Stimulated activated CD8-positive, alpha-beta memory T cell treated with anti-CD3 and anti-CD28 coated beads, Interleukin-15, amount 100 ng/mL, for 24 hours (primary cell): ENCODE measurements at places on chromosomes 2 and 18.

- no peak for DNase-seq
Observed at GRCh38 chr18:79911344-79912270, 39.8 kb downstream of the SLC66A2 start.

GRCh38 chr2:178395941-178396570, 54.9 kb downstream of the PRKRA start:
- no peak for DNase-seq

DNA sequence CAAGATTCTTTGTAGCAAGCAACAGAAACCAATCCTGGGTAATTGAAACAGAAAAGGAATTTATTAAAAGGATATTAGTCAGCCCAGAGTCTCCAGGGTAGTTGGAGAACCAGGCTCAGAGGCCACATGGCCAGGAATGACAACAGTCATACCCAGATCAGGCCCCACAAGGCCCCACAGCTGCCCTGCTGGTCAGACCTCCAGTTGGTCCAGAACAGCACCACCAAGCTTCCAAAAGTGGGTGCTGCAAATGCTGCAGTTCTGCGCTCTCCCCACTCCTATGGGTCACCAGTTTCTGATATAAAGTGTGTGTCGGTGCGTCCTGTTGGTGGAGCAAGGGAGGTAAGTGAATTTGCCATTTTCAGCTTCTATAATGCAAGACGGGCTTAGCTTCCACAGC, 29.9 kb downstream of the KLHL29 start:
- no peak for DNase-seq

DNA sequence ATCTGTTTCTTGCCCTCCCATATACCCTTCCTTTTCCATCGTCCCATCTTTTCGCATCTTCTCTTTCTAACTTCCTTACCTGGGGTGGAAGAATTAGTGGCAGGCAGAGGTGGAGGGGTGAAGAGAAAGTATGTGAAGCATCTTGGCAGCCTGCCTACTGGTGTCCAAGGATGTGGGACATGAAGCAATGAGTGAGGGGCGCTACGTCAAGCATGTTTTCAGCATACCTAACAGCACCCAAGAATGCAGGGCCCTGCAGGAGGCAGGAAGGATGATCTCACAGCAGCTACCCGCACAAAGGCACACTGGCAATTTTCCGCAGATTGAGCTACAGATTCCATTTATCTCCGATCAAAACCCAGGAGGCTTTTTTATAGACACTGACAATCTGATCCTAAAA, 42.2 kb downstream of the METTL4 start:
- no peak for DNase-seq

GRCh38 chr2:181977661-181978350, 7.8 kb upstream of the PPP1R1C start:
- DNase-seq, result no peak

DNA sequence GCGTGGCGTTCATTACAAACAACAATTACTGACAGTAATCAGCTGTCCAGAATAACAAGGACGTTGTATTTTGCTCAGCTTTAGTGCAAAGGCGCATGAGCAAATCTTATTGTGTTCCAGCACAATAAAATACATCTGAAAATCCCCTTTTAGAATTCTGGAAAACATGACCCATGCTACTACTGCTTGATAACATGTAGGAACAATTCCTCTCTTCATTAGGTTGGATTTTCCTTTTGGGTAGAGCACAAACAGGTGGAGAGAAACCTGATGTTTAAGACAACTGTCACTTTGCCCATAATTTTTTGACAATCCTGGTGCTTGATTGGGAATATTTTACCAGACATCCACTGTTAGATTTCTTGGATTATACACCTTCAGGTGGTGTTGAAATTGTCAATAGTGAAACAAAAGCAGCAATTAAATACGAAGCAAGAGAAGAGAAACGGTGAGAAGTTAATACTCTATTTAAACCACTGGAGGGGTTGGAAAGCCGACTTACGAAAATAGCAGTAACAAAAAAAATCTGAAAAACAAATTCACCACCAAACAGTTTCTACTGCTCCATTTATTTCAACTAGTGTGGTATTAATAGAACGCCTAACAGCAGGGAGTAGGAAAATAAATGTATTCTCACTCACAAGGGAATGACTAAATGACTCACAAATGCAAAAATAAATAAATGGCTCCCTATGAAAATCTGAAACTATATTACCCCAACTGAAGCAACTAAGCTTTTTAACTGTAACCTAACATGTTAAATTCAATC, 102.7 kb downstream of the CPO start:
- no peak for DNase-seq

- DNase-seq, result no peak
Observed at GRCh38 chr2:29632018-29632417, 289.4 kb downstream of the ALK start.

GRCh38 chr2:233758849-233759248, 1.2 kb upstream of the UGT1A1 start:
- DNase-seq, result no peak

GRCh38 chr18:65659312-65659711, 91.5 kb upstream of the CDH7 start:
- DNase-seq, result no peak

DNA sequence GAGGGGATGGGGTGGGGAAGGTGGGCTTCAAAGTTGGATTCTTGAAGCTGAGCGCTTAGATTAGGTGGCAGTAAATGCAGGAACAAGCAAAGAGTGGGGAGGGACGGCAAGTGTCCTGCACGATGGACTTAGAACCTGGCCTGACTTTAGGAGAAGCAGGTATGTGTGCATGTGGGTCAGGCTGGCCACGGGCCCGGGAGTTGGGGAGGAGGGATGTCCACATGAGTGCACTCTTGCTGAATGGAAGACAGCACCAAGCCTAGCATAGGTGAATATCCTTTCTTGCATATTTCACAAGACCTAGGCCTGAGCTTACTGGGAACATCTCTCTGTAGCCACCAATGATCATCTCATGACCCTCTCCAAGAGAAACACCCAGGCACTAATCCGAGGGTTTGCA, 96.1 kb downstream of the DDX1 start:
- no peak for DNase-seq

GRCh38 chr2:217049422-217049821, 189.6 kb upstream of the TNP1 start:
- DNase-seq, result no peak

DNA sequence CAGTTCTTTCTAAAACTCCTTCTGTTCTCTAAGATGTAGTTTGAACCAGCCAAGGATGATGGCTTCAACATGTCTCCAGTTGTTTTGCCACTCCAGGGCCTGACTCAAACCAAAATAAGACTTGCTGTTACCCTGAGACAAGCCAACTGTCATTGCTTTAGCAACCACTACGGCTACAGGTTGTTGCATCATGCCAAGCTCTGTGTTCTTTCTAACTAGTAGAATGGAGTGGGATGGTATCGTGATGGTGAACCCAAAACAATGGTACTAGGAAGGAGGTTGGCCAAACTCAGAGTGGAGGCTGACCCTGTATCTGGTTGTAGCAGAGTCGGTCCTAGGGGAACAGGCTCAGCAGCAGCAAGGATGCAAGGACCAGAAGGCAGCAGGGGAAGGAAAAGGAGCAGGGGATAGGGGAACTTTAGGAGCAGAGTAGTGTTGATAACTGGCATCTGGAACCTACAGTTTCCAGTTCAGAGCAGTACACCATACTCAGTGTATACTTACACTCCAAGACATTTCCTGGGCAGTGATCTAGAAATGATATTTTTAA, 51.6 kb downstream of the PDK1 start:
- DNase-seq, result no peak

DNA sequence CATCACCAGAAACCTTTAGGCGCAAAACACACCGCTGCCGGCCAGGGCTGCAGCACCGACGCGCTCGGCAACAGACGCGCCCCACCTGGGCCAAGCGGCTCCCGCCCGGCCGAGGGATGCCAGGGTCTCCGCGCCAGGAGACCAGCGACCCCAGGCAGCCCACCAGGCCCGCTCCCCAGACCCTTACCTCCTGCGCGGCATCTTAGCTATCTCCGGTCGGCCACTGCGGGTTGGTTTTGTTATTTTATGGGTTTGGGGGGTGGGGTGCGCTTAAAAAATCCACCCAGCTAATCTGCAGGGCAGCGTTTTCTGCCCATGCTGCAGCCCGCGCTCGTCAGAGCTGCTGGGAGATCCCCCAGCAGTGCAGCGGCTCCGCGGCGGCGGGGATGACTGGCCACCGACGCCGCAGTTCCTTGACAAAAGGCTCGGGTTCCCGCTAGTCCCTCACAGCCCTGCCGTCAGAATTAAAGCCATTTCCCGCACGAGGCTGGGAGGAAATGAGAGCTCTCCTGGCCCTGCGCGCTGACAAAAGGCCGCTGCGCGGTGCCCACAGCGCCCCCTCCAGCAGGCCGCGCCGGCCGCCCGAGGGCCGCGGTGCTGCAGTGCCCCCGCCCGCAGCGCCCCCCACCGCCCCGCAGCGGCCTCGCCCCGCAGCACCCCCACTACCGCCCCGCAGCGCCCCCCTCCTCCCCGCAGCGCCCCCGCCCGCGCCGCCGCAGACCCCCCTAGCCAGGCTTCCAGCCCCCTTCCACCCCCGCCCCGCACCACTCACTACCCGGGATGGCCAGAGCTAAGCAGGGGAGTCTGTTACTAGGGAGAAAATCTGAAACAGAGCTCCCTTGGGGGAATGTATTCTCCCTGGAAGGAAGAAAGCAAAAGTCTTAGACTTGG, at the start of gene ADD2:
TSS of gene ADD2 (minus strand) at position 502 of the 891 bp plus-strand sequence. CDS start 61,792 bp downstream, outside the sequence.
- peak; percentile 15 for DNase-seq

GRCh38 chr2:35963824-35964223, 391.8 kb upstream of the CRIM1 start:
- no peak for DNase-seq

DNA sequence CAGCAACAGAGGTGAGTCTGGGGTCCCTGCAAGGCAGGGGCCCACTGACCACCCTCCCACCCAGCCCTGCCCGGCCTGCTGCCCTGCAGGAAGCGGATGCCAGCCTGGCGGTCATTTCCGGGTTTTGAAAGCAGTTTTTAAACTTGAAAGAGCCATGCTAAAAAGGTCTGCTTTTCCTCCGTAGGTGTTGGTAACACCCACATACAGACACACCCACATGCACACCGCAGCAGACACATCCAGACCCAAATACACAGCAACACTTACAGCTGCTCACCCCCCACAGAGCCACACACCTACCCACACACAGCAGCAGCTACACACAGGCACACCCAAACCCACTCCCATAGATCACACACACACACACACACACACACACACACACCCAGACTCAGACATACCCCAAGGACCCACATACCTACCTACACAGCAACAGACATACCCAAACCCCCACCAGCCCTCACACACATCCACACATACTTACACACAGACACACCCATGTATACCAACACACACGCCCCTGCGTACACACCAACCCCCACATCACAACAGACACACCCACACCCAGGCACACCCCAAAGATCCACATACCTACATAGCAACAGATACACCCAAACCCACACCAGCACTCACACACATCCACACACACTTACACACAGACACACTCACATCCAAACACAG, 7.6 kb downstream of the ZFP36L2 start:
- no peak for DNase-seq

DNA sequence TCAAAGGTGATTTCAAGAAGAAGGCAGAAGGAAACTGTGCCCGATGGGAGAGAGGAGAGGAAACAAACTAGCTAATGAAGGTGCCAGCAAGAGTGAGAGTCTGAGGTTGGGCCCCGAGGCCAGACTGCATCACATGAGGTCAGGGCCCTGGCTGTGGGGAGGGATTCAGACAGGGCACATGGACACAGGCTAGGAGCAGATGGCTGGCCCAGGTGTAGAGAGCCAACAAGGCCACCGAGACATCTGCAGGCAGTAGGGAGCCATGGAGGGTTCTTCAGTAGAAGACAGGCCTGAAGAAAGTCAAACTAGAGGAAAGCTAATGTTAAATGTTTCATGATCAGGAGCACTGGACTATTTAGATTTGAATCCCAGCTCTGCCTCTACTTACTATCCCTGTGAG, 755.0 kb upstream of the RAB6C start:
- no peak for DNase-seq

DNA sequence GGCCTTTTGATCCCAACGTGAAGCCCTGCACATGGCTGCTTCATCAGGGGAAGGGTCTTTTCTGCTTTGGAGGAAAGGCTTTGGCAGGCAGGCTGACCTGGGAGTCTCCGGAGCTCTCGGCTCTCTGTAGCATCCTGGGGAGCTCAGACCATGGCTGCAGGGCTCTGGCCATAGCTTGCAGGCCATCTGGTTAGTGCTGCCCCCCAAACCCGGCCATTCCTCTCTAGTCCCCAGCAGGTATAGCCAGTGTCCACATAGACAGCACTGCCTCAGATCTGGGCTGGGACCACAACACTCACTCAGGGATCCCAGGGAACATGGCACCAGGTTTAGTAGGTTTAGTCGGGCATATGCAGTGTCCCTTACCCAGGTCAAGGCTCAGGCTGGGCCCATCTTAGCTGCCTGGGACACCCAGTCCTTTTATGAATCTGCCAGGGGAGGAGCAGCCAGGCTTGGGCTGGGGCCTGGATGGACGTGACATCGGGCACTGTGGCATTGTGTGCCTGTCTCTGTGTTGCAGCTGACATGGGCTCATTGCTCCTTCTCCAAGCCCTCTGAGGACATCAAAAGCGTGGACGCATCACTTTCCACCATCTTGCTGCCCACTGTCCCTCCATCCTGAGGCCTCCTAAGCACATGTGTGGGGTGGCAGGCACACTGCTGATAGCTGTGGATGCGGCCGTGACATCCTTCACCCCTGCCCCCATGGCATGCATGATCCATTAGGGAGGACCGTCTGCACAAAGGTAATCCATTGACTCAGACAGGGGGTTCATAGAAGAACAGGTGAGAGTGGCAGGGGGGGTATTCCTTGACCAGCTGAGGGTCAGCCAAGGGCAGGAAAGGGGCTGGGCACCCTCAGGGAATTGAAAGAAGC, 19.2 kb upstream of the GPR35 start:
- DNase-seq, result no peak

DNA sequence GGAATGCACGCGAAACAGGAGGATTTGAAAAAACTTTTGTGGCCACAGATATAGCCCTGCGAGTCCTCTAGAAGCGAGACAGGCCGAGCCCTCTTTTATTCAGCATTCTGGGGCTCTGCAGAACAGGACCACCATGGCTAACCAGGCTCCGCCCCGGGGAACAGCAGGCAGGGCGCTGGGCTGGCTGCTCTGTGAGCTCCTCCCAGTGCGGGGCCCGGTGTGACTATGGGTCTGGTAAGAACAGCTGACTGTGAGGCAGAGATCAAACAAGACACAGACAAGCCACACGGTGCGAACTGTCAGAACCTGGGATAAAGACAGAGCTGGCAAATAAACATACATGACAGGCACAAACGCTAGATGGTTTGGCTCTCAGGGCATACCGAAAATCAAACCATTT, 15.5 kb downstream of the PXDN start:
- DNase-seq, result no peak

- no peak for DNase-seq
Observed at GRCh38 chr18:72013427-72013850, 530.7 kb downstream of the CBLN2 start.

GRCh38 chr2:204655101-204655500, 109.8 kb downstream of the PARD3B start:
- DNase-seq, result no peak

GRCh38 chr18:30889519-30890301, 152.8 kb downstream of the DSC3 start:
- DNase-seq, result no peak

- no peak for DNase-seq
Observed at GRCh38 chr2:55162284-55163006, 69.6 kb downstream of the CLHC1 start.

GRCh38 chr2:33139949-33140348, 193.2 kb downstream of the LTBP1 start:
- no peak for DNase-seq

- DNase-seq, result no peak
Observed at GRCh38 chr2:55926246-55926645, 2.7 kb upstream of the EFEMP1 start.
